NCI-H187 (cell line): ENCODE measurements at places on chromosomes 13 and 19.

DNA sequence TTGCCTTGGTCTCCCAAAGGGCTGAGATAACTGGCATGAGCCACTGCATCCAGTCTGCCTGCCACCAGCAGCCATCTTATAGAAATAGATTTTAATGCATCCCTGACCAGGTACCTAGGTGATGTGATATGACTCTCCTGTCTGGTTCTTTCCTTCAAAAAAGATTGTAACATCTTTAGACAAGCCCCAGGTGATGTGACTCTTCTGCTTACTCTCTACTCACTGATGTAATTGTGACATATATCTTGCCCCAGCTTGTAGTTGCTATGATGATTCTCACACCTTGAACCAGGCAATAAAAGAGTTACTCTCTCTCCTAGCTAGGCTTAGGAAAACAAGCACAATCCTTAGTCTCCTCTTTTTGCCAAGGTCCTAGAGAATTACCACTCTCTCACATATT, 30.6 kb upstream of the ZNF681 start:
- no peak for DNase-seq

GRCh38 chr13:20090349-20090748, 70.5 kb downstream of the GJA3 start:
- no peak for DNase-seq

DNA sequence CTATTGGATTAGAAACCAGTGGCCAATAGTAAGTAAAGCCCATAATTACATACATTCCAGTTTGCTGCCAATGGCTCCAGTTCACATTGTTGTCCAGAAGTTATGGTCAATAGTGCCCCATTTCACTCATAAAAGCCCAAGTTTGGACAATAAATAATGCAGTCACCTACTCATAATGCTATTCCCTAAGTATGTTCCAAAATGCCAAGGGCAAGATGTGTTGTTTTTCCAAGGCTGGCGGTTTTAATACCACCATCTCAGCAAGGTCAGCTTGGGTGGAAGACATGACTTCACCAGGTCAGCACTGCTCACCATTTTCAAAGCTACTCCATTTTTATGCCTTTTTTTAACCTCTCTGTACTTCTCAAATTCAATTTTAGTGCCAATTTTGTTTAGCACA, 32.7 kb downstream of the KCTD12 start:
- DNase-seq: no peak

DNA sequence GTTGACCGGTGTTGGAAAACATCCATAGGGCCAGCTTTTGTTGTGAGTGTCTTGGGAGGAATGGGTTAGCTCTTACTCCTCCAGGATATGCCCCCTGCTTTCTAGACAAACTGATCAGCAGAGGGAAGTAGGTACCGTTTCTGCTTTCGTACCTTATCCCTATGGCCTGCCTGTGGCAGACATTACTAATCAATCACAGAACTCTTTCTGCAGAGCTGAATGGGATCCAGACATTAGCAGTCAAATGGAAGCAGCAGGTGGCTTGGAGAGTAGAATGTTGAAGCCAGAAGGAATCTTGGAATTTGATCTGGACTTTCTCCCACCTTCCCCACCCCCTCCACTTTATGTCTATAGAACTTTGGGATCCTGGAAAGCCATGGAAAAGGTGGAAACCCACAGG, 17.1 kb downstream of the NWD1 start:
- DNase-seq: no peak

GRCh38 chr13:106617561-106617960, 49.6 kb upstream of the ARGLU1 start:
- no peak for DNase-seq

DNA sequence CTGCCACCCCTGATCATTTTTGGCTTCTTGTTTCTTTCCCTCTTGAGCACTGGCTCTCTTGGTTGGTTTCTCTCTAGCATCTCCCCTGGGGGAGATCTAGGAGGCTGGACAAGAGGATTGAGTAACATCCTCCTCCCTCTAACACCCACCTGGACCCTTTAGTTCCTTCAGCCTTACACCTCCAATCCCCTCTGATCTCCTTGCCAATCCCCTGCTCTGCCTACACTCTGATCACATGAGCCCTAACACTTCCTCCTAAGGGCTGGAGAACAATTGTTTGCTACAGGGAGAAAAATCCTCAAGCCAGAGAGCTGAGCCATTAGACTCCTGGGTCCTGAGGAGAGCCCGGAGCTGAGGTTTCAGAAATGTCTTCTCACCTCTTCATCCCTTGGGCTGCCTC, 65.9 kb upstream of the ADGRL1 start:
- no peak for DNase-seq

DNA sequence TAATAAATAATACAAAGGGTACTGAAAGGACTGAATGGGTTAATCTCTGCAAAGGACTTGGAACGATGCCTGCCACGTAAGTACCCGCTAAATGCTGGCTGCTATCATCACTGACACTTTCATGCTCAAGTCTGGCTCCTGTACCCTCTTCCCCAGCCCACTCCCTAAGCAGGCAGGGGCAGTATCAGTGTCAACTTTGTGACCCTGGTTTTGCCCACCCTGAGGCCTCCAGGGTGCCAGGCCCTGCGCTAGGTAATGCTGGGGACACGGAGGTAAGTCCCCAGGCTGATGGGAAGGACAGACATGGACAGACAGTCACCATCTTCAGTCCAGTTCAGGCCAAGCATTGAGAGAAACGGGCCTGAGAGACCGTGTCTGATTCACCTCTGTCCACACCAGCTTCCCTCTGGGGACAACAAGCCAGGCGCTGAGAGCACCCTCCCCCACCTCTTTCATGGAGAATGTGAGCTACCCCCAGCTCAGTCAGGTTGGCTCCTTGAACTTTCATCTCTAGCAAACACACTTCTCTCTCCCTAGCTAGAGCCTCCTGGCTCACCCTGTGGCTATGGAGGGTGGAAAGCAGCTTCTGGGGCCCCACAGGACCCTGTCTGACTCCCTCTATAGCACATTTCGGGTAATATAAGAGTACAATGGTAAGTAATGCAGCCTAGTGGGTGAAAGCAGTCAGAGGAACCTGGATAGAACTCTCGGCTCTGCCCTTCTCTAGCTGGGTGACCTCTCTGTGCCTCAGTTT, 800 bp downstream of the ETFB start:
- DNase-seq: no peak

DNA sequence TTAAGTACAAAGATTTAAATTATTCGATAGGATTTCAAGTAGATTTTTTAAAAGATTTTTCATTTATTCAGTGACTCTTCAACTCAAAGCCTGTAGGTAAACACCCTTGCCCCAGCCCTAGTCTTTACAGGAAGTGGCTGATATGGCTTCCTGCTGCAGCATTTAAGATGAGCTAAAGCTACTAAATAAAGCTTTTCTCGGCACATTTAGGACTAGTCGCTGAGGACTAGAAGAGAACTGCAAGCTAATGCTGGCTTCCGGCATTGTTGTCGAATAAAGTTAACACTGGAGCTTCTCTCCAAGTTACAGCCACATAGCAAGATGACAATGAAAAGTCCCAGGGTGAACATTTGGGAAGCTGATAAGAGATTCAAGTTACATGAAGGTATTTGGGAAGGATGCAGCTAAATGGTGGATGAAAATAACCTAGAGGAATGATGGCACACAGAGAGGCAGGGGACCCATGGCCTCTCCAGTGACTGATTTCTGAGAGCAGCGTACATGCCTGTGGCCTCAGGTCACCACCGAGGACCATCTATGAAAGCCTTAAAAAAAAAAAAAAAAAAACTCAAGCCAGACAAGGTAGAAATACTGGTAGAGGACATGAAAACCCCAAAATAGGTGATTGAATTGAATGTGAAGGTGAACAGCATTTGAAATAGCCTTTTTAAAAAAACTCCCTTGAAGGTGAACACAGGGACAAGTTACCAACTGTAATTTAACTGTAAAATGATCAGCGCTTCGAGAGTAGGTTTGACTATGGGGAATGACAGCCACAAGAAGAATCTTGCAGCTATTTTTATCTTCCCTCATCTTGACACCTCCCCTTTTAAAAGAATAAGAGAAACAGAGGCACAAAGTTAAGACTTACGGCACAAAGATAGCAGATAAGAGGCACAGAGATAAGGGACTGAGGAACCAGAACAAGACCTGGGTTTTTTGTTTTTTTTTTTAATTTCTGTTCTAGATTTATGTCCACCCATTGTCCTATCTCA, 155.4 kb downstream of the DCT start:
- DNase-seq: no peak

GRCh38 chr13:99471221-99472121, 29.8 kb upstream of the TM9SF2 start:
- no peak for DNase-seq
